ENCODE measurements at places on chromosomes 2 and 18.

DNA sequence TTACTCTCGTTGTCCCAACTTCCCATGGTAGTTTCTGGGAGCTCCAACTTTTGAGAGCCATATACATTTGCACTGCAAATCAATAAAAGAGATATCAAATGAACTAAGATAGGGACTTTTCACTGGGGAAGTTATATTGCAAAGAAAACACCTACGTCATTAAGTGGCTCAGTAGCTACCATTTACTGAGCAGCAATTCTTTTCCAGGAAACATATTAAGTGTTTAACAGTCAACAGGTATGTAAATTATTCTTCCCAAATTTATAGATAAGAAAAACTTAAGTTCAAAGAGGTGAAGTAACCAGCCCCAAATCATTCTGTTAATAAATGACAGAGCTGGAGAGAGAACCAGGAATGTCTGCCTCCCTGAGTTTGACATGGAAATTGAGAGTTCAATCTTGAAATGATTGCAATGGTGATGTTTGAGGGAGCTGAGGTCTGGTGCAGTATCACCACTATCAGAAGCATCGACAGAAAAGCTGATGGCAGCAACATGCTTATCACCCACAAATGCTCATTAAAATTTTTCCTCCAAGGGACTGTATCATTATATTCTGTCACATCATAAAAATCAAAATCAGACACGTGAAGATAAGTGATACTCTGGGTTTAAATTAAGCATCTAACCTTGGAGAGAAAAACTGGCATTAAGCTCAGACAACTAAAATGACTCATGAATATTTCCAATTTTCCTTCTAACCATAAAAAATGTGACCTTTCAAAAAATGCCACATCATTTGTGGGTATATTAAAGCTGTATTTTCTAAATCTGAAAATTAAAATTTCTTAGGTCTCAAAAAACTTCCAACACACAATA is 43.4 kb downstream of the GAREM1 start:
- DNase-seq: no peak

DNA sequence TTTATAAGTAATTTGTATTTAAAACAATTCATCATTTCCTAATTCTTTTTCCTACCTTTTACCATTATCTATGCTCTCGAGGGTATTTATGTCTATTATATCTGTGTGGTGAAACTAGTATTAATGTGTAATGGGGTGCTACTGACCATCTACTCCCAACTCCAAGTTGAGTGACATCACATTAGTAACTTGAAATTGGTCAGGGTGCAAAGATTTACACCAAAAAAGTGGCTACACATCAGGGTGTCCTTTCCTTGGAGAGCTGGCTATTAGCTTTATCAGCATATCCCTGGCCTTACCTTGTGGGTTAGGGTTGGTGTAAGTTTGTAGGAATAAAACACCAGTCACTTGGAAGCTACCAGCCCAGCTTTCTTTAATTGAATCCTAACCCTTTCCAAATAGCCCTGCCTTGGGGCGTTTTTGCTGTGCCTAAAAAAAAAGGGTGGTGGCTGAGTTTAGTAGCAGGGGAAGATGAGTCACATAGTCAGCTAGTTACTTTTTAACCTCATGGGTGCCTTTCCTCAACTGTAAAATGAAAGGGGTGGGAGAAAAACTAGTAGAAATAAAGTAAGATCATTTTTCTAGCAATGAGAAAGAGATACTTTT is 14.0 kb downstream of the ANXA4 start:
- no peak for DNase-seq

DNA sequence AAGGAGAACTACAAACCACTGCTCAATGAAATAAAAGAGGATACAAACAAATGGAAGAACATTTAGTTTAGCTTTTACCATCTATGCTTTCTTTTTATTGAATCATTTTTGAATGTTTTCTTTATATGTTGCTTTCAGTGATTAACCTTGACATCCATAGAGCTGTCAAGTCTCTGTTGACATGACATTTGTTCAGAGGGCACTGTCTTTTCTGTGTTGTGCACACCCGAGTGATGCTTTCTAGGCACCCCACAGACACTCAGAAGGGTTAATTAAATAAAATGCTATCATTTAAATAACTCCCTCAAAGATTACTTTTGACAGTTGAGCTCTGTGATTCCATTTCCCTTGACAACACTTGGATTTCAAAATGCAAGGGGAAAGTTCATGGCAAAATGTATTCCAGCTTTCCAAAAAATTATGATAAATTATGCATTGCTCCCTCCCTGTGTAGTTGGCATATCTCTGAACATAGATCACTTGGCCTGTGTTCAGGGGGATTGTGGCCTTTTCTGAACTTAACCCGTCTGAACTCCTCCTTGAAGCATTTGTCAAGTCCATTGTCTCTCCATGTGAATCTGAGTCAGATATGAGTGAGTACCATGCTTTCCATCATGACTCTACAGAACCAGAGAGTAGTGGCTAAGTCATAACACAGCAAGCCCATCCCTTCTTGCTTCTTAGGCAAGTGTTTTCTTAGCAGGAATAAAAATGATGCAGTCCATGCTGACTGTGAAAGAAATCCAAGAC is 372.6 kb downstream of the RPRM start:
- DNase-seq: no peak

GRCh38 chr2:165081276-165081675 is 122.6 kb downstream of the SCN3A start:
- DNase-seq: no peak

DNA sequence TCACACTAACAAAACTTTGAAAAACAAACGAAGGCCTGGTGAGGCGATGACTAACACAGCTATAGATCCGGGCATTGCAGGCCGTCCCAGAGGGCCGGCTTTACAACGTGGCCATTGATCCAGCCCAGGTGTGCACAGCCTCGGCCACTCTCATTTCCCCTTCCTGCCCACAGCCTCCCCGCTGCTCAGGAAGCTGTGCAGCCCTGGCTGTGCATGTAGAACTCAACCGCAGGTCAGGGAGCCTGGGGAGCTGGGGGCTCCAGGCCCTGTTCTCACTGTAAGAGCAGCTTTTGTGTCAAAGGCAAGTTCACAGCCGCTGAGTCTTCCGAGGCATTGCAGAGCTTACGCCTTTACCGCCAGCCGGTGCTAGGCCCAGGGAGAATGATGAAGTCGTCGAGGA is 87.2 kb downstream of the LONRF2 start:
- DNase-seq: no peak

Measured in NCI-H2081 treated with DMSO at 0.1 percent for 48 hours (cell line).